ENCODE measurements at places on chromosomes 7 and 10.
A peak's percentile ranks its signal among the peaks of the same experiment; 100 is the strongest.

GRCh38 chr7:46707973-46708372, 786.9 kb upstream of the IGFBP3 start:
- DNase-seq: no peak

DNA sequence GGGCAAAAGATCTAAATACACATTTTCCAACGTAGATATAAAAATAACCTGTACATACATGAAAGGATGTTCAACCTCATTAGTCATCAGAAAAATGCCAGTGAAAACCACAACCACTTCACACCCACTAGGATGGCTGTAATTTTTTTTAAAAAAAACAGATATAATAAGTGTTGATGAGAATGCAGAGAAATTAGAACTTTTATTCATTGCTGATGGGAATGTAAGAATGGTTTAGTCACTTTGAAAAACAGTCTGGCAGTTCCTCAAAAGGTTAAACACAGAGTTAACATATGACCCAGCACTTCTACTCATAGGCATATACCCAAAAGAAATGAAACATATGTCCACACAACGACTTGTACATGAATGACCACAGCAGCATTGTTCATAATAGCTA, 32.3 kb upstream of the PRKCQ start:
- DNase-seq: no peak

GRCh38 chr7:517774-518629, 1.6 kb downstream of the PDGFA start:
- no peak for DNase-seq

DNA sequence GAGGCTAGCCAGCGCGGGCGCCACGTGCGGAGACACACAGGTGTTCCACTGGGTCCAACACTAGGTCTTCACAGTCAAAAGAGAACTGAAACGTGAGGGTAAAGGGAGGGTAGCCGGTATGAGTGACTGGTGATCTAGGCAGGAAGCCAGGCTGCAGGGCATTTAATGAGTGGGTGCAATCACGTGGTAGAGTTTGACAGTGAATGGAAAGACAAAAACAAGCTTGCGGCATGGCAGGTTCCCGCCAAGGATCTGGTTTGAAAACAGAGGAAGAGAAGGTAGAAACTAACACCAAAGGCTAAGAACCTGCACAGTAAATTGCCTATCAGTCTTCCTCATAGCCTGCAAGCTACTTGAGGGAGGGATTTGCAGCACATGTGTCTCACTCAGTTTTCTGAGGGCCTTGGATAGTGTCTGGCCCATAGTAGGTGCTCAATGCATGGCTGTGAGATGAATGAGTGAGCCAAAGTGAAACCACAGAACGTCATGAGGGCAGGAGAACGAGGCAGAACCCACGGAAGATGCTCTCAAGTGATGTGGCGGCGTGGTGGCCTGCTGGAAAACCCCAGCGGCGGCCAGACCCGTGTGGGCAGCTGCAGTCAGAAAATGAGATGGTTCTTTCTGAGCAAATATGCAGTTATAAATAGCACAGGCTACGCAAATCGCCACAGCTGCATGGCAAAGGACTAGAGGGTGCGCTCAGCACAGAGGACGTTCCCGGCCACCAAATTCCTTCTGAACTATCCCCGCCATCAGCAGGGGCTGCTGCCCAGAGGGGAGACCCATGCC, 183.6 kb upstream of the NFE2L3 start:
- DNase-seq: peak; percentile 47

DNA sequence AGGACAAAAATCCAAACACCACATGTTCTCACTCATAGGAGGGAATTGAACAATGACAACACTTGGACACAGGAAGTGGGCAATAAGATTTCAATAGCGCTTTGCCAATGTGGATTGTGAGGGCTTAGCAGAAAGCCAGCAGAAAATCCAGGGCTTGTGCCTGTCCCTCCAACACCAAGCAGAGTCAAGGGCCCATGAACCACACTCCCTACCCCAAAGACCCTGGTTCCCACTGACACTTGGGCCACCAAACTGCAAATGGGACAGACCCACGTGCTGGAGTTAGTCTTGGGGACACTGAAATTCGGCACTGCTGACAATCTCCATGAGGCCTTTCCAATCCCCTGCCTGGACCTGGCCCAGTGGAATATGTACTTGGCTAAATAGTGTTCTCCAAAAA, 67.0 kb downstream of the GRID1 start:
- no peak for DNase-seq

- no peak for DNase-seq
Measured at GRCh38 chr7:112511451-112512202, 30.8 kb downstream of the LSMEM1 start.

GRCh38 chr7:85775431-85775830, 588.6 kb upstream of the SEMA3D start:
- DNase-seq: no peak

GRCh38 chr10:44966816-44967509, 7.4 kb downstream of the RASSF4 start:
- no peak for DNase-seq

DNA sequence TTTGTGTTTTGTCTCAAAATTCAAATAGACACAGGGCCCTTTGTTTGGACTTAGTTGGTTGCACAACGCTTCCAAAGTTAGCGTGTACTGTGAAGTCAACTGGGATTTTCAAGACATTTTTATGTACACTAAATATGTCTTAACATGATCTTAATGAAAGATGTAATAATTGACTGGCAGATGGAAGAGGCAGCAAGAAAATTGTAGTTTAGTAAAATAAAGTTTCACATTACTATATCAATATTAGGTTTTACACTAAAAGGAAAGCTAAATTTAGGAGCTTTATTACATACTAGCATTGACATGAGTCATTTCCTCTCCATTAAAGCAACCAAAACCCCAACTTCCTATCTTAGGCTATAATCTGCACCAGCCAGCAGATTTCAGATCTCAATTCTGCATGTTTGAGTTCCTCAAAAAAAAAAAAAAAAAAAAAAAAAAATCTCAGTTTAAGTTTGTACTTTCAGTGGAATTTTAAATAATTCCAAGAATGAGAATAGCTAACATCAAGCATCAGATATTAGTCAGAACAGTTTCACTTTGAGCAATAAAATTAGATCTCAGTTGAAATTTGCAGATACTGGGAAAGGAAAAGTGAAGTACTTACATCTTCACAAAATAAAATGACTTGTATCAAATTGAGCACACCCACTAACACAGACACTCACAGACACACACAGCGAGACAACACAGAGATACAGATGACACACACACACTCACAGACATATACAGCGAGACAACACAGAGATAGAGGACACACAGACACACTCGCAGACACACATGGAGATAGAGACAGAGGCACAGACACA, 346.6 kb upstream of the KLF6 start:
- no peak for DNase-seq

DNA sequence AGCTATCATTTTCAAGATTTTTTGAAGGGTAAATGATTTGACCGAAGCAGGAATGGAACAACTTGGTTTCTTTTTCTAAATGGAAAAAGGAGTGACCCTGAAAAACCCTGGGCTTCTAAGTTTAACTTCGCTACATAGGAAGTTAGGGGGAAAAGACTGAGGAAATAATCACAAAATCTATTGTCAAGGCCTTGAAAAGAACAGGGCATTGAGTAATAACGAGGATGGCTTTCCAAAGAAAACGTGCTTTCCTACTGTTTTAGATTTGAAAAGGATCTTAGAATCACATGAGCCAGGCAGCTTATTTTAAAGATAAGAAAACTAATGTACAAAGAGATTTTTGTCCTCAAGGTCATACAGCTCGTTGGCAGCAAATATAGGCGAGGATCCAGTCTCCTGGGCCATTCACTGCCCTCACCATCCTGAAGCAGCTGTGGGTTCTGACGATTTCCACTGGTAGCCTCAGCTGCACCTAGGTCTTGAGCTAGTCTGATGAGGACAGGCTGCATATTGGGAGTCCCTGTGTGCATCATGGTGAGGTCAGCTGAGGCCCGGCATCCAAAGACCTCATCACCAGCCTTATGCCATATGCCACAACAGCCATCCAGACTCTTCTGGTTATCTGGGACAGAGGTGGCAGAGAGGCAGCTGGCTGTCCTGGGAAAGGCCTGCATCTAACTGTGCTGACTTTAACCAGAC, 384.7 kb upstream of the NRP1 start:
- no peak for DNase-seq

- no peak for DNase-seq
Measured at GRCh38 chr10:77313066-77313750, 324.4 kb downstream of the KCNMA1 start.

DNA sequence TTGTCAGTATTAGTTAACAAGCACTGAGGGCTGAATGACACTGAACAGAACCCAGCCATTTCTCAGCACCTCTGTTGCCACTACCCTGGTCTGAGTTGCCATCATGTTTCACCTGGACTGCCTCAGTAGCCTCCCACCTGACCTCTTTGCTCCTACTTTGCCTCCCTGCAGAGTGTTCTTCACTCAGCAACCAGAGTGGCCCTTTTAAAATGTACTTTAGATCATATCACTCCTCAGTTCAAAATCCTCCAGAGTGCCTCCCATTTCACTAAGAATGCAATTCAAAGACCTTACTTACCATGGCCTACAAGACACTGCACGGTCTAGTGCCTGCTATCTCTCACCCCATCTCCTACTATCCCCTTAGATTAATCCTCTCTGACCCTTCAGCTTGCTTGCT, 214.5 kb downstream of the AUTS2 start:
- no peak for DNase-seq

- no peak for DNase-seq
Measured at GRCh38 chr10:63468947-63469346, 3.2 kb upstream of the JMJD1C start.

DNA sequence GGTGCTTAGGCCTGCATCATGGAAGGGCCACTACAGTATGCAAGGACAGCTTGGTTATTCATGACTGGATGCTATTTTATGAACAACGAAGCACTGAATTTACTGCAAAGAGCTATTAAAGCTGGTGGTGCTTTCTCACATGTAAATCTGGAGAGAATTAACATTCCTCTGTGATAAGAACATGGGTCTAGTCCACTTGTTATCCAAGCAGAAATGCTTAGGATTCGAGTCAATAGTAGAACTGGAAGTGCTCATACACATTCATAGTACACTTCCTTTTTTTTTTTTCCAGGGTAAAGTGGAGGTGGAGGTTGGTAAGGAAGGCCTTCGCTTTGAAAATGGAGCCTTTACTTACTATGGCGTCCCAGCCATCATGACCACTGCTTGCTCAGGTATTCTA, 35.0 kb downstream of the CNNM1 start:
- no peak for DNase-seq

DNA sequence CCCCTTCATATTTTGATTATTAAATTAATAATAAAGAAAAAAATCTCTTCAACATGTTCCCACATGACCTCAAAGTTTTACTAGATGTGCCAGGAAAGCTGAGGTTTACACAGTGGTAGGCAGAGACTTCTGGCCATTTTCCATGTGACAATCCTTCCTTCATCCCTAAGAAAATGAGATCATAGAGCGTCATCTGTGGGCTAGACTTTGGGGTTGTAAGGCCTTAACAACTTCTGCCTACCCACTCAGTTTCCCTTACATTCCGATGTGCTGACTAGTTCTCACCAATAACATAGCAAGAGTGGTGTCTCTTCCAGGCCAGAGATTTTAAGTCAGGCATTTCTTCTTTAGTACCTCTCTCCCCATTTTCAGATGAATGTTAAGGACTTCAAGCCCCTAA, 171.1 kb upstream of the PHF14 start:
- no peak for DNase-seq

DNA sequence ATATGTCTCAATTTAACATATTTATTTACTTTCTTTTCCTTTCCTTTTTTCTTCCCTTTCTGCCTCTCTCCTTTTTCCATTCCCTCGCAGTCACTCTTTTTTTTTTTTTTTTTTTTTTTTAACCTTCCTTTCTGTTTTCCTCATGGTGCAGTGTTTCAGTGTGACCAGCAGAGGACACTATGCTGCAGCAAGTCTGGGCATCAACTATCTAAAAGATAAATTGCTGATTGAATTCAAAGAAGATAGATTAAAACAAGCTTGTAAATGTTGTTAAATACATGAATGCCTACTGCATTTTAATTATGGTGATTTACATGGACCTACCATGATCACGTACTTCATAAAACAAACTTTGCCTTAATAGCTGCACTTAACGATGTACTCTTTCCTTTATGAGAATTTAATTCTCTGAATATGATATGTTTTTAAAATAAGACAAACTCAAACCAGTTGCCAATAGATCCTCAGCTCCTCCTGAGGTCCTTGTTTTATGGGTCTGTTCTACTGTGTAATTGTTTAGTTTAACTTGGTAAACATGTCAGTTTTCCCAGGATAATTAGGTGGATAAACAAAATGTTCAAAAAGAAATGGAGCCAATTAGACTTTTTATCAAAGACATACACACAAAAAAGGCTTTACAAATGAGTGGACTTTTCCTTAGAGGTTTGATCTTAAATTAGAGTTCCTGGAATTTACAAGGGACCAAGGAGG, 101.0 kb upstream of the AGR3 start:
- DNase-seq: no peak

DNA sequence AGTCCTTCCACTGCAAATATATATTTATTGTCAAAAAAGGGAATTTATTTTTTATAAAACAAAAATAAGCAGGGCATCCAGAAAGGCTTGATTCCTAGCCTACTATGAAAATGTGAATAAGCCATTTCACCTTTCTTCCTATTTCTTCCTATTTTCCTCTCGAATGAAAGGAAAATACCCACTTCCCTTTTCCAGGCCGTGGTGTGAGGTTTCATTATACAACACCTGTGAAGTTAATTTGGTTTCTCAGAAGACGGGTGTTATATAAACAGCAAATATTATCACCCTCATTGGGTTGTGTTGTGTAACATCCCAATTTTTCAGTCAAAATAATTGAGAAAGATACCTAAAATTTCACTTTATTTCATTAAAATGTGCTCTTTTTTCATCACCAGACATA, 214.3 kb downstream of the DGKB start:
- no peak for DNase-seq

- DNase-seq: no peak
Measured at GRCh38 chr7:6546498-6547251, 4.6 kb downstream of the GRID2IP start.

Measured in stimulated activated CD4-positive, alpha-beta T cell treated with anti-CD3 and anti-CD28 coated beads, Interleukin-12 subunit alpha, Interleukin-12 subunit beta, amount 100 ng/mL, for 48 hours (primary cell).